ENCODE measurements at places on chromosomes 6 and 20.
A peak's percentile ranks its signal among the peaks of the same experiment; 100 is the strongest.

DNA sequence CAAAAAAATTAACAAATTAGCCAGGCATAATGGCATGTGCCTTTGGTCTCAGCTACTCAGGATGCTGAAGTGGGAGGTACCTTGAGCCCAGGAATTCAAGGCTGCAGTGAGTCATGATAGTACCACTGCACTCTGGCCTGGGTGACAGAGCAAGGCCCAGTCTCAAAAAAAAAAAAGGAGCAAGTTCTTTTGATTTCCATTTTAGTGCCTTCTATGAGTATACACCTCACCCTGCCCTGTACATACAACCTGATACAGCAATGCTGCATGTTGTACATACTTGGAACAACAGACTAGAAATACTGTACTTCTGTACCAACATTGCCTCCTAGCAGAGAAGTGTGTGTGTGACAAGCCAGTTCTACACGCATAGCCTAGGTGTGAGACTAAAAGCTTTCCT is 97.3 kb upstream of the CARMIL1 start:
- DNase-seq: no peak

DNA sequence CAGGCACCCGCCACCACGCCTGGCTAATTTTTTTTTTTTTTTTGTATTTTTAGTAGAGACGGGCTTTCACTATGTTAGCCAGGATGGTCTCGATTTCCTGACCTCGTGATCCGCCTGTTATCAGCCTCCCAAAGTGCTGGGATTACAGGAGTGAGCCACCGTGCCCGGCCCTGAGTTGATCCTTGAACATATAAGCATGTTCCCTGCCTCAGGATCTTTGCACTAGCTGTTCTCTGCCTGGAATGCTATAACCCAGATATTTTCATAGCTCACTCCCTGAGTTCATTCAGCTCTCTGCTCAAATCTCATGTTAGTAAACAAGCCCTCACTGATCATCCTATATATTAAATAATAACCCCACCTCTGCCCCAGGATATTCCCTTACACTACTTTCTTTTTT is 9.0 kb upstream of the DLK2 start:
- no peak for DNase-seq

DNA sequence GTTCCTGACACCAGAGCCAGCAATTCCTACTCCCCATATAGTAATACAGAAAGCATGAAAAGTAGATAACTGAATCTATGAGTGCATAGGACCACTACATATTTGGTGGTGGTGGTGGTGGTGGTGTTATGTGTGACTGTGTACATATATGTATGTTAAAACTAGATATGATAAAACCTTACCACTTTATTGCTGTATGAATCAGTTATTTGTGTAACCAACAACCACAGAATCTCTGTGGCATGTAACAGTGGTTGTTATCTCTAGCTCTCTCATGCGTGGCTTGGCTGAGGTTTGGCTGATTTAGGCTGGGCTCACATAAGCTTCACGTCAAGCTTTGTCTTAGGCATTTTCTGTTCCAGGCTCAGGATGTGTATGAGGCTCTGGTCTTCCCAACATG is 55.7 kb downstream of the PLCB1 start:
- DNase-seq: no peak

DNA sequence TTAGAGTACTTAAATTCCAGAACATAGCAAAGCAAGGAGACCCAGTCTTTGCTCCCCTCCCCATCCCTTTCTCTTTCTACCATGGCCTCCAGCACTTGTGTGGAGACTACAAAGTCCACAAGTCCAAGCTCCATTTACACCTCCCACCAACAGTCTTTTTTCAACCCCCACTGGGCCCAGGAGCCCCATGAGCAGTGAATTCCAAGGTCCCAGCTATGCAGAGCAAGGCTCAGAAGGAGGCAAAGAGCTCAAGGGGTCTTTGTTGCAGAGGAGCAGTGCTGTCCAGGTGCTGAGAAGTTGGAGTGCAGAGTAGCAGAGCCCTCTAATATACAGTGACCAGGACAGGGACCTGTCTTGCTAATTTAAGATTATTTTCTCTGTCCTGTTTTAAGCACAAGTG is 9.0 kb downstream of the PAK5 start:
- DNase-seq: no peak

- no peak for DNase-seq
Observed at GRCh38 chr6:2655844-2656433, 94.8 kb downstream of the MYLK4 start.

GRCh38 chr6:118660218-118660569 is 8.8 kb upstream of the CEP85L start:
- DNase-seq: peak; percentile 45

DNA sequence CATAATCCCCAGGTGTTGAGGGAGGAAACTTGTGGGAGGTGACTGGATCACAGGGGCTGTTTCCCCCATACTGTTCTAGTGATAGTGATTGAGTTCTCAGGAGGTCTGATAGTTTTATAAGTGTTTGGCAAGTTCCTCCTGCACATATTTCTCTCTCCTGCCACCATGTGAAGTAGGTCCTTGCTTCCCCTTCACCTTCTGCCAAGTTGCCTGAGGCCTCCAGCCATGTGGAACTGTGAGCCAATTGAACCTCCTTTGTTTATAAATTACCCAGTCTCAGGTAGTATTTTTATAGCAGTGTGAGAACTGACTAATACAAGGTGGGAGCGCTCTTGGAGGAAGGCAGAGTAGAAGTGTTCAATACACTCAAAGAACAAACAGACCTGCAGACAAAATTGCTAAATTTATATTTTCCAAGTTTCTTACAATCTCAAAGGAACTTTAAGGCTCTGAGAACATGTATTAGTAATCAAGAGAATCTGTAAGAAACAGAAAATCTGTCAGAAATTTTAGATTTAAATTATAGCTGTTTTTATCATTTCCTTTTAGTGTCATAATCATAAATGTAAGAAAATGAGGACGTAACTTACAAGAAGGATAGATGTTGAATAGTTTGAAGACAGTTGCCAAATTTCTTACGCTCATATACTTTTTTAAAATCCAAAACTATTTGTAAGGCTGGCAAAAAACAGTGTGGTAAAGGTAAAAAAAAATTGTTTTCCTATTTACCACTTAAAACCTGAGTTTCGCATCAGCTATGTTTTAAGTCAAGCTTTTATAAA is 77.7 kb downstream of the ASCC3 start:
- DNase-seq: no peak

- no peak for DNase-seq
Observed at GRCh38 chr6:139944131-139944530, 569.7 kb upstream of the CITED2 start.

GRCh38 chr20:14947946-14948345 is 610.5 kb upstream of the FLRT3 start:
- no peak for DNase-seq

GRCh38 chr20:59831916-59832270 is 101.5 kb downstream of the SYCP2 start:
- DNase-seq: no peak

DNA sequence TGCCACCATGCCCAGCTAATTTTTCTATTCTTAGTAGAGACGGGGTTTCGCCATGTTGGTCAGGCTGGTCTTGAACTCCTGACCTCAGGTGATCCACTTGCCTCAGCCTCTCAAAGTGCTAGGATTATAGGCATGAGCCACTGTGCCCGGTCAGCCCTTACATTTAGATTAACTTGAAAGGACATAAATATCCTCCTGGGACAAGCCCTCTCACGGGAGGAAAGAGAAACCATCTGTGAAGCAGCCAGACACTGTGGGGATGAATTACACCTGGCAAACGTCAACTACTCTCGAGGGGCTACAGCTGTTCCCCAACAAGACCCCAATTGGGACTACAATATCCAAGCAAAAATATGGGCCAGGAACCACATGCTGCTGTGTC is 32.7 kb upstream of the SAMHD1 start:
- no peak for DNase-seq

Data from T-helper 9 cell (primary cell).